ENCODE measurements at places on chromosomes 1 and 21.

- no peak for DNase-seq
Measured at GRCh38 chr1:203069030-203069747, 16.6 kb downstream of the MYOG start.

DNA sequence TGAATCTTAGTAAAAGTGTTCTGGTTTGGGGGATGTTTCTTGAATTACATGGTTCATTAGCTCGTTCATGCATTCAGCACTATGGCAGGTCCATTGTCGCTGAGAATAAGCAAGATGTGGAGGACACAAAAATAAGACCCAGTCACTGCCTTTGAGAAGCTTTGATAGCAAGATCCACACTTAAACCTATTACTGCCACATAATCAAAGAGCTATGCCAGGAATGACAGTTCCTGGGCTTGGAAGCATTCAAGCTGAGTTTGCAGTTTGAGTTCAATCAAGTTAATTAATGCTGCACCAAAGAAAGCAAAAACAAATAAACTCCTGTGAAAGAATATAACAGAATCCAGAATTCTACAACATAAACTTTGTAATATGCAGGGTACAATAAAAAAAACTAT is 131.8 kb downstream of the MIS18A start:
- DNase-seq = no peak

DNA sequence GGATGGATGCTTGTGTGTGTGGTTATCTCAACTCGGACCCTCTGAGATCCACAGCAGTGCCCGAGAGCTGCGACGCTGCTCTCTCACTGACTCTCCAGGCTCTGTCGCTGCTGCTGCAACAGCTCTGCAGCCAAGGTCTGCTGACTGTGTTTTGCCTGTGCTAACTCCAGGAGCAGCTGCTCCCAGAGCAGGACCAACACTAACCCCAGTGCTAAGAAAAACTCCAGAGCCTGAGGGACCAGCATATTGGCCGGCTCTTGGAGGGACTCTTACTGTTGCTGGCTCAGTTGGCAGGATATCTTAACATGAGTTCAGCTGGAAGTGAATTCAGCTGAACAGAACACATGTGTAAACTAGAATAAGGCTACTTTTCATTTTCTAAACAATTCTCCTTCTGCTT is 4.4 kb downstream of the LCE2C start:
- DNase-seq = no peak

DNA sequence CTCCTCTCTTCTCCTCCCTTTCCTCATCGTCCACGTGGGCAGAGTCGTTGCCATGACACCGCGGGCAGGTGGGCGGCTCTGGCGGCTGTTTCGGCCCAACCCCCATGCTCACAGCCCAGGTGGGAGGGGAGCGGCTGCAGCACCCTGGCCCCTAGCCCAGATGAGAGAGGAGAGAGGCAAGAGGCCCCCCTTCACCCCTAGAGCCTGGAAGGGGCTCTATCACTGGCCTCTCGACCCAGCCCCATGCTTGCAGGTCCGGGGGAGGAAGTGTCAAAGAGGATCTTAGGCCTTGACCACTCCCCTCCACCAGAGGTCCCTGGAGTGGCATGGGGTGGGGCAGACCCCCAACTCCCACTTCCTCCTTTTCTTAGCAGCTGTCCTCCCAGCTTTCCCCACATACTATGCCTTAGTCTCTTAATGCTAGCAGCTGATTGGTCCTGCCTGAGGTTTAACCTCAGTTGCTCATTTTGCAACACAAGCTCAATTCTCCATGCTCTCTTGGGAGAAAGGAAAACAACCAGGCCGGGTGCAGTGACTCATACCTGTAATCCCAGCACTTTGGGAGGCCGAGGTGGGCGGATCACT is 10.4 kb downstream of the DLGAP3 start:
- no peak for DNase-seq

- DNase-seq = no peak
Measured at GRCh38 chr1:7302873-7303272, 468.2 kb upstream of the VAMP3 start.

DNA sequence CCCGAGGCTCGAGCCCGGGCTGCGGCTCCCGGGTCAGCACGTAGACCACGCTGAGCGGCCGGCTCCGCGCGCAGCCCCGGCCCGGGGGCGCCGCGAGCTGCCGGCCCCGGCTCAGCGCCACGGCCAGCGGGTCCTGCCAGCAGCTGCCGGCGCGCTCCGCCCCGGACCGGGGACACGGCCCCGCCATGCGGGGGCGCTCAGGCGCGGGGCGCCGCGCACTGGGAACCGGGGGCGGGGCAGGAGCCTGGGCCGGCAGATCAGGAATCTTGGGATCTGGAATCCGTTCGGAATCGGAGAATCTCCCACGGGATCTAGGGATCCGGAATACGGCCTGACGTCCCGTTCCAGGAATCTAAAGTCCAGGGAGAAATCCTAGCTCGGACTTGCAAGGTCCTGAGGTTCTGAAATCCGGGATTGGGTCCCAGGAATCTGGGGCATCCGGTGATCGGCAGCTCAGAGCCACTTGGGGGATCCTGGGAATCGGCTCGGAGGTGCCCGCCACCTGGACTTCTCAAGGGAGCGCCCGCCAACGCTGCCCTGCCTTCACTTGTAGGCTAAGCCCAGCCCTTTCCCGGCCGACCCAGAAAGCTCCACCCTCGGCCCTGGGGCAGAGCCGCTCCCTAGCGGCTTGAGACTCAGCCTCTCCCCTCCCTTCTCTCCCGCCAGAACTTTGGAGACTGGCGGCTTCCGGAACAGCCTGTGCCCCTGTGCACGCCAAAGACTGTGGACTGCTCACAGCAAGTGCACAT is at the start of gene MAP3K6:
Gene MAP3K6, minus strand, starts transcription at position 551 of the 749 bp plus-strand sequence. Its CDS starts 364 bp downstream, at position 187.
- DNase-seq = peak; percentile 48

- DNase-seq = no peak
Measured at GRCh38 chr1:64505944-64506655, 36.2 kb downstream of the CACHD1 start.

DNA sequence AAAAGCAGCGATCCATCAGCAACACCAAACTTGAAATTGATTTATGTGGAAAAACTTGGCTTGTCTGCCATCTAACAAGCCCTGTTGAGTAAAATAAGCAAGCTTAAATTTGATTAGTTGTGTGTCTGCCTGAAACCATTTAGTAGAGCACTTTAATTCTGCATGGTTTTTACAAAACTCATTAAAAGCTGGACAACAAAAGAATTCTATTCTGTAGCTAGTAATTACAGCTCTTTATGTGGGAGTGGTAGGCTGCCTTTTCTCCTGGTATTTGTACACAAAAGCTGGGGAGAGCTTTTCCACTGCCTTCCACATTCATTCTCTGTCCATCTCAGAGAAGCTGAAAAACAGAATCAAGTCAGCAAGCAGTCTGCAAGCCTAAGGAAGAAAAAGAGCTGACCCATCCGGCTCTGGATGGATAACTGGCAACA is 1.7 kb downstream of the ETS2 start:
- no peak for DNase-seq

- DNase-seq = no peak
Measured at GRCh38 chr1:230222678-230223077, 155.6 kb downstream of the GALNT2 start.

DNA sequence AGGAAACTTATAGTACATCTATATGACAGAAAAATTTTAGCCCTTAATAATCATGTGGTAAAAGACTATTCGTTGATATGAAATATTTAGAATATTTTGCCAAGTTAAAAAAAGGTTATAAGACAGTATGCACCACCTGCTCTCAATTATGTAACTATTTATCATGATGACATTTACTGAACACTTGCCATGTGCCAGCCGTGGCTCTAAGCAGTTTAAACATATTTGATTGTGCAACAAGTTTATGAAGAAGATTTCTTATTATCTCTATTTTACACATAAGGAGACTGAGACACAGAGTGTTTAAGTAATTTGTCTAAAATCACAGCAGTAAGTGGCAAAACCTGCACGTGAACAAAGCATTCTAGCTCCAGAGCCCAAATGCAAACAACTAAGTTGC is 199.3 kb upstream of the JUN start:
- no peak for DNase-seq

GRCh38 chr1:34744851-34745250 is 10.0 kb upstream of the GJB5 start:
- DNase-seq = no peak
